ENCODE measurements at places on chromosomes 16 and 17.

GRCh38 chr17:56978441-56979090 lies 635 bp downstream of the SCPEP1 start:
- DNase-seq = peak; percentile 62

- peak; percentile 76 for DNase-seq
Observed at GRCh38 chr17:49512296-49513043, 17.4 kb downstream of the NGFR start.

DNA sequence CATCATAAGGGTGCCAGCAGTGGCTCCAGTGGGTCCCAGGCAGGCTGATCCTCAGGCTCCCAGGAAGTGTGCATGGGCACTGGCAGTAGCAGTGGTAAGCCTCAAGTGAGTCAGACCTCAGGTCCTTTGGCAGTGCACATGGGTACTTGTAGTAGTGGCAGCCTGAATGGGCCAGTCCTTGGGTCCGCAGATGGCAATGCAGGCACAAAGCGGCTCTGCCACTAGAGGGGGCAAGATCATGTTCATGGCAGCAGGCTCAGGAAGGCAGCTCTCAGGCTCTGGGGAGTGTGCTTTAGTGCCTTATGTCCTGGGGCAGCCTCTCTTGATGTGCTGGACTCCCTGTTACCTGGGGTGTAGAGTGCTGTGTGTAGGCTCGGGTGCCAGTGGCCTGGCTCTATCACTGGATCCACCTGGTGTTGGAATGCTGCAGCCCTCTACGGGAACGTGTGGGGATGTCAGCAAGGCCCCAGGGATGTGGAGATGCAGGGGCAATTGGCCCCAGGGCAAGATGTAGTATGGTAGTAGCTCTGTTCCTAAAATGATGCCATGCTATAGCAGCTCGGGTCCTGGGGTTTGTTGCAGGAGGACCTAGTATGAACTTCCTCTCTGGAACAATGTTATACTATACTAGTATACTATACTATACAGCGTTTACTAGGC lies 11.0 kb downstream of the ACSM3 start:
- DNase-seq = peak; percentile 92

DNA sequence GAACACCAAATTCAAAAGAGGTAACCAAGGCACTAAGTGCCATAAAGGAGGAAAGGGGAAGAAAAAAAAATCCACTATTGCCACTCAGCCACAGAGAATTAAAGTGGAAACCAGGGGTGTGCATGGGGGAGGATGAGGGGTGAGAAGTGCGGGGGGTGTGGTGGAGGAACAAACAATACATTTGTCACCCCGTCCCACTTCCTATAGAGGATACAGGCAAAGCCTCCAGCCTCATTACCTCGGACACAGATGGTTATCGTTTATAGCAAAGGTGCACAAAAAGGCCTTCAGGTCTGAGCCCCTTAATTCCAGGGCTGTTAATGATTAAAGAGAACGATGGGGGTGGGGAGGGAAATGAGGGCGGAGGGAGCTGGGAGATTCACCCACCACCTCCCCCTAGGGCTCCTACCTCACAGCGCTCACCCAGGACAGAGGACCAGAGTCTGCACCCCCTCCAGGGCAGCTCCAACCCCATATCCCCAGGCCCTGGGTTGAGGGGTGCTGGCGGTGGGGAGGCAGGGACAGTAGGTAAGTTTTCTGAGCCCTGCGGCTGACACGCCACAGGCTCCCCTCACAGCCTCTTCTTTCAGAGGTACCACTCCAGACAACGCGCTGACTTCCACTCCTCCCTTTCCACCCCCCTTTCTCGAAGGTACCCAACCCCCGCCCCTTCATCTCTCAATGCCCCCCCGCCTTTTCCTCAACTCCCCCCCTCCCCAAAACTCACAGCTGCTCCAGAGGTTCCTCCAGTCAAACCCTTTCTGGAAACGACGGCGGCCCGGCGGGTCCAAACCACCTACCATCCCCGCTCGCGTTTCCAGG lies 470 bp downstream of the DCUN1D3 start:
- DNase-seq = no peak

DNA sequence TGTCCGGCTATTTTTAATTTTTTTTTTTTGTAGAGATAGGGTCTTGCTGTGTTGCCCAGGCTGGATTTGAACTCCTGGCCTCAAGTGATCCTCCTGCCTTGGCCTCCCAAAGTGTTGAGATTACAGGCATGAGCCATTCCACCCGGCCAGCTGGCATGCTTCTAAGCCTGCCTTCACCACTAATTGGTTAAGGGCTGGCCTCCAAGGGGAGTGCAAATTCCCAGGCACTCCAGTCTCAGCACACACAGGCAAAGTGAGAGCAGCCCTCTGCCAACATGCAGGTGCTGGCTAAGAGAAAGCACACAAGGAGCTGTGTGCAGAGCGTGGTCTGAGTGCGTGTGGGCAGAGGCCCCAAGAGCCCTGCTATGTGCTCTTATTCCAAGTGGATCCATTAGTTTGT lies 149.8 kb upstream of the HS3ST2 start:
- peak; percentile 55 for DNase-seq

GRCh38 chr17:76000016-76000754 lies 470 bp upstream of the CDK3 start:
- peak; percentile 89 for DNase-seq

DNA sequence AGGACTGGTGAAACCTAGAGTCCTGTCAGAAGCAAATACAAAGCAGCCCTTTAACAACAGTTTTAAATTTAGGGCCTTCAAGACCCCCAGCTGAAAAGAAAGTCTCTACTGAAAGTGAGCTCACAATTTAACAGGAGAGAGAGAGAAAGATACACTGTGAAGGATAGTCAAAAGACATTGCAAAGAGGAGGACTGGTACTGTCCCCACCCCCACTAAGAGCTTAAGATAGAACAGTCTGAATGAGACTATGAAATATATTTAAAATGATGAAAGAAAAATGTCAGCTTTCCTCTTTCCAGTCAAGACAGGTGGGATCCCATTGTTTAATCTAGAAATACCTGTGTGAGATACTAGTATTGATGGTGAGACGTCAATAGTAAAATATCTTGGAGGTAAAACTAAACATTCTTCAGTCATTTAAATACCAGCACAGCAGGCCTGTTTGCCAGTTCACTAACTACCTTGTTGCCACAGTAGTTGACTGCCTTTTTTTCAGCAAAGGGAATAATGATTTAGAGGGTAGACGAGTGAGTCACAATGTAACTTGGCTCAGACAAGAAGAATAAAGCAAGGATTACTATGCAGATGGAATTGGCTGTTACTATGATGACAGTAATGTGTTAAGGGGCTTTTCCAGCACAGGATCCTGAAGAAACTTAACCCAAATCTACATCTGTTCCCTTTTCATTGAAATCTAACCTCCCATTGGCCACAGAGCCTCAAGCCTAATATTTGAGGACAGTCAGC lies 47.2 kb upstream of the RASL10B start:
- DNase-seq = no peak

GRCh38 chr17:74957935-74958740 lies 14.4 kb downstream of the HID1 start:
- DNase-seq = peak; percentile 92

DNA sequence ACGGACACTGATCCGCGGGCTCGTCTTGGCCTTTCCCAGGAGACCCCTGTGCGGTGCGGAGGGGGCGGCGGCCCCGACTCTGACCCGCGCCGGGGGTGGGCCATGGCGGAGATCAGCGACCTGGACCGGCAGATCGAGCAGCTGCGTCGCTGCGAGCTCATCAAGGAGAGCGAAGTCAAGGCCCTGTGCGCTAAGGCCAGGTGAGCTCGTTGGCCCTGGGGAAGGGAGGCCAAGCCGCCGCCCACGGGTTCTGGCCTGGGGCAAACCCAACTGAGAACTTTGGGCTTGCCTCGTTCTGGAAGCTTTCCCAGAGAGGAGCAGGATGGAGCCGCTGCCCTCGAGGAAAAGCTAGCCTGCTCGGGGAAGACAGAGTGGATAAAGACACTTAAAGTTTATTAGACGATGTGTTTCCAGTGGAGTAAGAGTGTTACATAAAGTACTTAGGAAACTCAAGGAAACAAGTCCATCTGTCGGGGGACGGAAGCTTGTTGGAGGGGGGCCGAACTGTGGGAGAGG lies 540 bp downstream of the PPP4C start:
- no peak for DNase-seq

DNA sequence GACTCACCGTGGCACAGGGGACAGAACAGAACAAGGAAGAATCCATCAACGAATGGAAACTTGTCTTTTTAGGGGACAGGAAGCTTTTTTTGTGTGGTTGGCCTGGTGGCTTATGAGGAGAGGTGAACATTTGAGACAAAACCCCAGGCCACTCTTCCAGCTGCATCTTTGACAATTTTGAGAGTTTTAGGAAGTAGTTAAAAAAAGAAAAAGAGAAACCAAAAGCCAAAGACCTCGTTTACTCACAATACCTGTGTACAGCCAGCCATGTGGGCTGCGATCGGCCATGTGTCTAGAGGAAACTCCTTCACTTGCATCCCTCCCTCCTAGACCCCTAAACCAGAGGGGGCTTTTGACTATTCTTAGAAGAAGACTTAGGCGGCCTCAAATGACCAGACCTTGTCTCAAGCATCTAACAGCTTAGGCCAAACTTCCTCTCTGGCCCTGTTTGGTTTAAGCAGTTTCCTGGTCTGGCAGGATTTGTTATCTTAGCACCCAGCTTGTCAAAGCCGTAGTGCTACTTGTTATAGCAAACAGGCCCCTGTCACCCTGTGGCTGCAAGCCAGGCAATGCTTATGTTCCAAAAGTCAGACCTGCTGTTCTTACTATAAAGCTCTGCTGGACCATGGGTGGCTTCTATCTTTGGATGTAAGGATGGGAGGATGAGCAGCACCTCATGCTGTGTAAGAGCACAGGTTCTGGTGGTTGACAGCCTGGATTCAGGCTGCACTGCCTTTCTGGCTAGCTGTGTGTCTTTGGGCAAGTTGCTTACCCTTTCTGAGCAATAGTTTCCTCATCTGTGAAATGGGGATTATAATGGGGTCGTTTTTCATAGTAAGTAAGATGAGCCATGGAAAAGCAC lies 17.7 kb downstream of the KSR1 start:
- no peak for DNase-seq

- DNase-seq = no peak
Observed at GRCh38 chr16:23357761-23358290, 55.7 kb downstream of the SCNN1B start.

DNA sequence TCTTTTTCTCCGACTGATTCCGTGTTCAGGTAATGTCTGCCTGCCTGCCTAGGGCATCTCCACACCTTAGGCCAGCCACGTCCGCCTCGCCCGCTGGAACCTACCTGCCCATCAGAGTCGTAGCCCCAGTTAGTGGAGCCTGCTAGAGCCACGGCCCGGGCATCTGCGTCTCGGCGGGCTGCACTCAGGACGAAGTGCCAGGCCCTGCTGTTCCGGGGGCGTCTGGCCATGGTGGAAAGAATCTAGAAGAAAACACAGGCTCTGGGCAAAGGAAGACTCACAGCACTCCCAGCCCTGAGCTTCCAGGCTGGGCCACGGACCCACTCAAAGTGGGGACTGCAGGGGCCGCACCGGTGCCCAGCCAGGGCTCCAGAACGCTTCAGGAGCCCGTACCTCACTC lies 1.1 kb downstream of the SPSB3 start:
- DNase-seq = no peak

- DNase-seq = no peak
Observed at GRCh38 chr16:75443298-75443697, 10.0 kb upstream of the CFDP1 start.

- DNase-seq = no peak
Observed at GRCh38 chr16:25855818-25856217, 164.1 kb downstream of the HS3ST4 start.

DNA sequence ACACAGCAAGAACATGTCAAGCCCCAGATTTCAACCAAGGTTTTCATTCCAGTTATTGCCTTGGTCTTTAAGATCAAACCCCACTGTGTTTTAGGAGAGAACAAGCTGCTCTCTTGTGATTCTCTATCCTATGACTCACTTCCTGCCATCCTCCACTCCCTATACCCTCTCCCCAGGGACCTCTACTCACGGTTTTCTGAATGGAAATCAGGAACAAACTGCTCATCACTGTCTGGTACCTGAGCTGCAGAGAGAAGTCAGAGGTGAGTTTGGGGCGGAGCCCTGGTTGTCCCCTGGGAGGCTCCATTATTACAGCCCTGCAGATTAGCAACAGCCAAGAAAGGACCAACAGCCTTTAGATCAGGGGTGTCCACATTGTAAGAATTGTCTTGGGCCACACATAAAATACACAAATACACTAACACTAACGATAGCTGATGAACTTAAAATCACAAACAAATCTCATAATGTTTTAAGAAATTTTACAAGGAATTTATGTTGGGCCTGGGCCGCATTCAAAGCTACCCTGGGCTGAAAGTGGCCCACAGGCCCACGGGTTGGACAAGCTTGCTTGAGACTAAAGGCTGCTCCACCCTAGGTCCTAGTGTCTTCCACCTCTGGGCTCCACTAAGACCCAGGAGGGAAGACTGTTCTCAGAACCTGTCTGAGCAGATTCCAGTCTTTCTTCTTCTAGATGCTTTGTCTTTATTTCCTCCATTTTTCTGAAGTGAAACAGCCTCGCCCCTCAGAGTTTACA lies 9.7 kb downstream of the ETV4 start:
- peak; percentile 78 for DNase-seq

GRCh38 chr17:77892031-77892430 lies 66.5 kb upstream of the TNRC6C start:
- DNase-seq = no peak

DNA sequence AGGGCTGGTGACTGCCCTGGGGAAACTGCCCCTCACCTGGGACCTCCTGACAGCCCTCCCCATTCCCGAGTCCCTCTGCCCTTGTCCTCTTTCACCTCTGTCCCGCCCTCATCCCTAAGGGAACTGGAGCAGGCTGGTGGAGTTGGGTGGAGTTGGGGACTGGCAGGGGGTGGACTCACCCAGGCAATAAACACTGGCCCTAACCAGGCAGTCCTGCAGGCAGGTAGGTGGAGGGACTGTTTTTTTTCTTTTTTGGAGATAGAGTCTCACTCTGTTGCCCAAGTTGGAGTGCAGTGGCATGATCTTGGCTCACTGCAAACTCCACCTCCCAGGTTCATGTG lies 11.7 kb downstream of the GCGR start:
- no peak for DNase-seq

- DNase-seq = peak; percentile 76
Observed at GRCh38 chr17:31388770-31389656, 2.5 kb upstream of the RAB11FIP4 start.

DNA sequence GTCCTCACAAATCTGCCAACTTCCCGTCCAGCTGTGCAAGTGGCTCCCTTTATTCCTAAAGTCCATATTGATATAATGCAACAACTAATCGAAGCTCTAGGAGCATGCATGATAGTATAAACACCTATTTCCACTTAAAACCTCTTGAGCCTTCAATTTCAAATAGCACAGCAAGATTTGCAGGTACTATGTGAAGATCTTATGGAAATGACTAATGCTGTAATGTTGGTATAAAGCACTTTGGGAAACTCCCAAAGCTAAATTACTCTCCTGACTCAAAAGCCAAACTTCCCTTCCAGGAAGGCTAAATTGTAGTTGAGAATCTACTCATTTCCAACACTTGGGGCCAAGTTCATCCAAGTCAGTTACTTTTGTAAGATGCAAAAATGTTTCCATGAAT lies 287.6 kb upstream of the CDH11 start:
- DNase-seq = no peak

GRCh38 chr17:34368946-34369500 lies 6.0 kb upstream of the CCL1 start:
- no peak for DNase-seq

Data from islet precursor cell (in vitro differentiated cells).